ENCODE measurements at places on chromosomes 16 and 17.

DNA sequence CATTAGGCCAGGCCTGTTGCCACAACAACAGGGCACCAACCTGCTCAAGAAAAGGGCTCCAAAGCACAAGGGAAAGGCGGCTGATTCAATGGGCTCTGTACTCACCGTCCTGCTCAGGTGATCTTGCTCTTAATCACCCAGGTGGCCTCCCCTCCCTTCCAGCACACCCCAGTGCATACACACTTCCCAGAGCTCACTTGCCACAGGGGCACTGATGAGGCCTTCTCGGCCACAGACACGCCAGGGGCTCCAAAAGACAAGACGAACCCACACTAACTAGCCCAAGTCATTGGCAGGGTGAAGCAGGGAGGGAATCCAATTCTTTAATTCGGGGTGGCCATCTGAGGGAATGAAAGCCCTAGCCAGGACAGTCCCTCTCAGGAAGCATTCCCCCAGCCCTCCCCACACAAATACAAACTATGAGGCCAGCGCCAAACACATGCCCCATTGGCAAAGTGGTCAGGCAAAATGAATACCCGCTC is 1.4 kb downstream of the MYO18A start:
- DNase-seq = no peak

- DNase-seq = no peak
These were observed 21.0 kb downstream of the CBX4 start for GRCh38 chr17:79818026-79818758.

DNA sequence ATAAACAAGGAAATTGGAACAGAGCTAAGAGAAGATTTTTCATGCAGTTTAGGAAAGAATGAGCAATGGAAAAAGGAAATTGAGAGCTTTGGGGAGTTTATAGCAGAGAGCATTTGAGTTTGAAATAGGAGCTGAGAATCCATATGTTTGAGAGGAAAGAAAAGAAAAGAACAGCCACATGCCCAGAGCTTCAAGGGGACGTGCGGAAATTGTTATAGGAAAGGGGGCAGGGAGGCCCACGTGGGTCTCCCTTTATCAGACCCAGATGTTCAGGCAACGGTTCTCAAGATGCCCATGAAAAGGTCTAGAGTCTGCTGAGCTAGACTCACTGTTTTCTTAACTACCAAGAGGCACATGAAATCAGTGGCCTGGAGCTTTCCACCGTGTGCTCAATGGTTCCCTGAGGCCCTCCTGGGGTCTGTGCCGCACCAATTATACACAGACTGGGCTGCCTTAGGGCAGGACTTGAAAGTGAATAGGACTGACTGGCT is 31.2 kb downstream of the CHD9 start:
- no peak for DNase-seq

- no peak for DNase-seq
These were observed 8.0 kb downstream of the TLCD3A start for GRCh38 chr17:740240-741017.

DNA sequence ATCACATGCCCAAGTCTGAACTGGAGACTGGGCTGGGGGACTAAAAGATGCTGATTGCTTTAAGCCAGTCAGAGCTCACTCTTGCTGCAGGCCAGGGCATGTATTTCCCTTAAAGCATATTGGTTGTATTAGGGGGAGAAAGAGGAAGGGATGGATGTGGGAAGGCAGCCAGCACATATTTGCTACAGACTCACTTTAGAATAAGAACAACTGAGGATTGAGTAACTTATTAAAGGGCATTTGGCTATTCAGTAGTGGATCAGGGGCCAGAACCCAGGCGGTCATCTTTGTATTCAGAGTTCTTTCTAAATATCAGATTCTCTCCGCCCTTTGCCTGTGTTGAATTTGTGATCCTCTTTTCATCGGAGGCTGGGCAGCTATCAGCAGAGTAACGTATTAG is 231.7 kb downstream of the HAPSTR1 start:
- DNase-seq = no peak

GRCh38 chr17:33647956-33648355 is 354.9 kb upstream of the ASIC2 start:
- DNase-seq = peak; percentile 24

DNA sequence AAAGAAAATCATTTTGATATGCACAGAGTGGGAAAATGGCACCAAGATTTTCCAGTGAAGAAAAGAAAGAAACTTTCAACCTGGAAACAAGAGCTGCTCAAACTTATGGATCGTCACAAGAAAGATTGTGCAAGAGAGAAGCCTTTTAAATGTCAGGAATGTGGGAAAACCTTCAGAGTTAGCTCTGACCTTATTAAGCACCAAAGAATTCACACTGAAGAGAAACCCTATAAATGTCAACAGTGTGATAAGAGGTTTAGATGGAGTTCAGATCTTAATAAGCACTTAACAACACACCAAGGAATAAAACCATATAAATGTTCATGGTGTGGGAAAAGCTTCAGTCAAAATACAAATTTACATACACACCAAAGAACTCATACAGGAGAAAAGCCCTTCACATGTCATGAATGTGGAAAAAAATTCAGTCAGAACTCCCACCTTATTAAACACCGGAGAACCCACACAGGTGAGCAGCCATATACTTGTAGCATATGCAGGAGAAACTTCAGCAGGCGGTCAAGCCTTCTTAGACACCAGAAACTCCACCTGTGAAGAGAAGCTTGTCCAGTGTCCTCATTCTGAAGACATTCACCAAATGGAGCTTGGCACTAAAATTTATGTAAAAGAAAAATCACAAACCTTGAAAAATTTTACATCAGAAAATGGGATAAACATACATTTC is 12.2 kb downstream of the ZNF75A start:
- no peak for DNase-seq

- DNase-seq = no peak
These were observed 17.3 kb downstream of the BAHCC1 start for GRCh38 chr17:81412490-81413093.

DNA sequence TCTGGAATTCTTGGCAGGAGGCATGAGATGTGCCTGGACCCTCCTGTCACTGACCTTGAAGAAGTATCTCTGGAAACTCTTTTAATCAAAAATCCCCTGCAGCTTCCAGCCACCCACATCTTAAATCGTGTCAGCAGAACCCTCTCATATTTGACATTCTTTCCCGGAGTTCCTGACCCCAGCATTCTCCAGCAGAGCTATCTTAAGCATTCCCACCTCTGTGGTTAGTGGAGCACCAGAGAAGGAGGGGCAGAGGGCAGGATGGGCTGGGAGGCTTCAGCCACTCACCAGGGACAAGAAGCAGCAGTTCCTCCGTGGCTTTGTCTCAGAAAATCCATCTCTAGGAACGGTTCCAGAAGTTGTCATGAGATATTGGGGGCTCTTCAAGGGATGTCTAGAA is 149.9 kb downstream of the RGS9 start:
- no peak for DNase-seq

- DNase-seq = no peak
These were observed 801 bp upstream of the OR4D2 start for GRCh38 chr17:58165981-58166380.

DNA sequence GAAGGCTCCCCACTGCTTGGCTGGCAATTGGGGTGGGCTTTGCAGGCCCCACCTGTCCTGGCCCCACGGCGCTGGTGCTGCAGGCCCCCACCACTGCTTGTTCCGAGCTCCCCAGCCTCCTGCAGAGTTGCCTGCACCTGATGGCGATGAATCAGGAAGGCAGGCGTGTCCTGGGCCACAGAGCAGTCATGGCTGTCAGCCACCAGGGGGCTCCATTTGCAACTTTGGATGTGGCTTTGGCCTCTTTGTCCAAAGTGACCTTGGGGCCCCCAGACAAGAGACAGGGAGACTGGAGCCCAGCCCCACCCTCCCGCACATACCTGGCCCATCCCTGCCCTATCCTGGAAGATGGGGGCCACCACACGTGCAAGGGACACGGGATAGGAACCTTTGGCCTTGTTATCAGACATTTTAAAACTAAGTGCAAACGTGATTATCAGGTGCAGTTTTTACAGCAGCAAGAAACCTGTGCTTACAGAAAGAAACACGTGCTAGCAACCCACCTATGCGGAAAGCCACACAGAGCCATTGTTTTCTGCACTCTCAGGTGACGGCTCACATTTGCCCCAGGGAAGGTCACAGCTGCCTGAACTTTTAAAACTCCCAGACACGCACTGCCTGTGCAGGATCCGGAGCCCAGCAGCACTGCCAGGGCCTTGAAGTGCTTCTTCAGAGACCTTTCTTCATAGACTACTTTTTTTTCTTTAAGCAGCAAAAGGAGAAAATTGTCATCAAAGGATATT is at the start of gene DNASE1:
Gene DNASE1, plus strand, starts transcription at position 443 of the 743 bp plus-strand sequence. CDS start 683 bp downstream, outside the sequence.
- no peak for DNase-seq

GRCh38 chr17:58254803-58255202 is 16.4 kb downstream of the LPO start:
- DNase-seq = no peak

DNA sequence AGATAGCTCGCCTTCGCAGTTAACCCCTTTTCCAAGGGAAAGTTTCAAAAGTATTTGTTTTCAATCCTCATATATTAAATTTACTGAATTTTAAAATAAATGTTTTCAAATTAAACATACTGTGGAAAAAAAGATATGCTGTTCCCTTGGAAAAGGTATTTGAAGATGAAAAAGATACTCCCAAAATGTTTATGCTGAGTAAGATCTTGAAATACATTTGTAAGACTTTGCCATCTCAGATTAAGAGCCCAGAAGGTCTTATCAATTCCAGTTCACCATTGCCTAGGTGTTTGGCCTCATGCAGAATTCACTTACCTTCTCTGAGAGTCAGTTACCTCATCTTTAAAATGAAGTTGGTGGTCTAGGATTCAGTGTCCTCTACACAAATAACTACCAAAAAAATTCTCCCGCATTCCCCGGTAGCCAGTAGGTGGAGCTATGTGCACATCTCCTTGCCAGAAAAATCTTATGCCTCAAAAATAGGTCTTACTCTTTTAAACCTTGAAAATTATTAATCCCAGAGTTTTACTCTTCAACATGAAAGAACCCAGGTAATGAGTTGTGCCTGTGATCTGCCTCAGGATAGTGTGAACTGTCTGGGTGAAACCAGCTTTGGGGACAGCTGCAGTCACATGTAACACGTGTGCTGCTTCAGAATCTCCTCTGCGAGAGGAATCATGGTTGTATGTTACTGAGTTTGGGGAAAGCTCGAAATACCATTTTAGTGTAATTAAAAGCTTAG is 178.3 kb downstream of the MRTFB start:
- no peak for DNase-seq

DNA sequence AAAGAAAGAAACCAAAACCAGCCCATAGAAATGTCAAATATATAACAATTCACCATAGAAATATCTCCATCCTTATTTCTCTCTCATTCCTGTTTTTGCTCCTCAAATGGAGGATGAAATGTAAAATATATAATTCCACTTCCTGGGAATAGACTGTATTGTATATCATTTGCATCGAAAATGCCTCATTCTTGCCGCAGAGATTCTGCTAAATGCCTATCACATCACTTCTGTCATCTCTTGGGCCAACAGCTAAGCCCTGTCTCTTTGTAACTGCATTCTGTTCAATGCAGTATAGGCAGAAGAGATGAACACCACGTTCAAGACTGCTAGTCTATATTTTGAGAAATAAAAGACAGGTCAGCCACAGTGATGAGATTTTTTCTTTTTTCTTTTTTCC is 956.3 kb upstream of the SOX9 start:
- no peak for DNase-seq

DNA sequence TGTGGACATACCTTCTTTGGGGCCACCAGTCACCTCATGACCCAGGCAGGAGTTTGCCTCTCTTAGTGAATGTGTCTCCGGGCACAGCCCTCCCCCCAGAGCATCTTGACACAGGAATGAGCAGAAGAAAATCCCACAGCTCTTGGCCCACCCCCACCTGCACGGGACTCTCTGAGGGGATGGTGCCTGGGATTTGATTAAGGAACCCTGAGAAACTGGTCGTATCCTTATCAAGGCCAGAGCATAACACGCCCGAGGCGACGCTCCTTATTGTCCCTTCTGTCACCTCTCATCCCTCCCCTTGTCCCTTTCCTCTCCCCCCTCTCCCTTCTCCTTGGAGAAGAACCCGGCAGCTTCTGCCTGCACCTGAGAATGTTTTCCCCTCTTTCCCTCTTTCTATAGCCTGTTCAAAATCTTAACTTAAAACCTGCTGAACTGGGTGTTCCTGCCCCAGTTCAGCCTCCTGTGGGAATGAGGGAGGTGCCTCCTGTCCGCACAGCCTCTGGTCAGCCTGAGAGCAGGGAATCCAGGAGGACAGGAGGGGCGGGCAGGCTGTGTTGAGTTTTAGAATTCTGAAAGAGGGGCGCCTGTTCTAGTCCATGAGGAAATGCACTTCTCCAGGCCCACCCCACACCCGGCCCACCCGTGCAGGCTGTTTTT is 140.7 kb upstream of the PLCG2 start:
- DNase-seq = no peak

DNA sequence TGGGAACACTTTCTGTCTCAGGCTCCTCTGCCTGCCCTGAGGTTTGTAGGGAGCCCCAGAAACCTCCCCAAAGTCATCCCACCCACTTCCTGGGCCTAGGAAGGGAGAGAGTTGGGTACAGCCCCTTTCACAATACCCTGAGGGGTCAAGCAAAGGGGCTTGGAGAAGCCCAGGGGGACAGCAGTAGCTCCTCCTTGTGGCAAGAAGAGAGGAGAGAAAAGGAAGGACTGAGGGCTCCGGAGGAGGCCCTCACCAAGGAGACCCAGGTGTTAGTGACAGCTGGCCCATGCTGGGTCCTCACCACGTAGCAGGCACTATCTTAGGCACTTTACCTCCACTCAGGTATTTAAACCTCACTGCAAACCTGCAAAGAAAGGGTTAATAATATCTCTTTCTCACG is 112.8 kb downstream of the IRX5 start:
- DNase-seq = no peak

- no peak for DNase-seq
These were observed at the start of gene KRT40 for GRCh38 chr17:40984226-40984625. KRT40 (minus strand) TSS chr17:40984326; CDS start chr17:40984273, 53 bp downstream.

GRCh38 chr16:57611181-57611580 is 17.2 kb upstream of the ADGRG1 start:
- DNase-seq = no peak

DNA sequence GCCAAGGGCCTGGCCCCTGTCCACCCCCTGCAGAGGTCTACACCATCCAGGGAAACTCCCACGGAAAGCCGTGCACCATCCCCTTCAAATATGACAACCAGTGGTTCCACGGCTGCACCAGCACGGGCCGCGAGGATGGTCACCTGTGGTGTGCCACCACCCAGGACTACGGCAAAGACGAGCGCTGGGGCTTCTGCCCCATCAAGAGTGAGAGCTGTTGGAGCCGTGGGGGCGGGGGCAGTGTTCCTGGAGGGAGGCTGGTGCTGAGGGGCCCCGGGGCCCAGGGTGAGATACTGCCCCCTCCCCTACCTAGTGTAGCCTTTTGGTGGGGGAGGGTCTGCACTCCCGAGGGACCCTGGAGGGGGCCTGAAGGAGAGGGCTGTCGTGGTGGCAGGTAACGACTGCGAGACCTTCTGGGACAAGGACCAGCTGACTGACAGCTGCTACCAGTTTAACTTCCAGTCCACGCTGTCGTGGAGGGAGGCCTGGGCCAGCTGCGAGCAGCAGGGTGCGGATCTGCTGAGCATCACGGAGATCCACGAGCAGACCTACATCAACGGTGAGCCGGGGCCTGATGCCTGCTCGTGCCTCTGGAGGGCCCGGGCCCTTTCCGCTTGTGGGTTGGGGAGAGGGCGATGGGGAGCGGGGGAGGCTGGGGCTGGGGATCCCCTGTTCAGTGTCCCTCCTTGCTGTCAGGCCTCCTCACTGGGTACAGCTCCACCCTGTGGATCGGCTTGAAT is 38.8 kb downstream of the MRC2 start:
- no peak for DNase-seq
